Stimulated activated CD4-positive, alpha-beta T cell treated with anti-CD3 and anti-CD28 coated beads, Interleukin-1b, Interleukin-23, amount 100 ng/mL, for 24 hours (primary cell): ENCODE measurements at places on chromosomes 6 and 20.

DNA sequence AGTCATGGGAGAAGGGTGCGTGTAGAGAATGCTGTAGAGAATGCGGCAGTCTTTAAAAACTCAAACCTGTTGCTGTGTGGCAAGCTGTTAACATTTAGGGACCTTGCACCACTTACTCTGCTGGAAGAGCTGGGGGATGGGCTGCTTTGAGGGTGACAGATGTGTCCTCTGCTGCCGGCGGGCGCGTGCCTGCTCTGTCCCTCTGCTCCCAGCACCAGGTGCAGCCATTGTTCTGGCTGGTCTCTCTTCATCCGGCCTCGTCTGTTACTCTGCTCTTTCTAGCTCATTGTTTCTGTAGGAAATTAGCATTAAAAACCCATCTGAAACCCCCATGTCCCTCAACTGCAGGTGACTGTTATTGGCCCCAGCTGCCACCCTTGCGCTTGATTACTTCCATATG lies 78.5 kb downstream of the CBFA2T2 start:
- DNase-seq: no peak

DNA sequence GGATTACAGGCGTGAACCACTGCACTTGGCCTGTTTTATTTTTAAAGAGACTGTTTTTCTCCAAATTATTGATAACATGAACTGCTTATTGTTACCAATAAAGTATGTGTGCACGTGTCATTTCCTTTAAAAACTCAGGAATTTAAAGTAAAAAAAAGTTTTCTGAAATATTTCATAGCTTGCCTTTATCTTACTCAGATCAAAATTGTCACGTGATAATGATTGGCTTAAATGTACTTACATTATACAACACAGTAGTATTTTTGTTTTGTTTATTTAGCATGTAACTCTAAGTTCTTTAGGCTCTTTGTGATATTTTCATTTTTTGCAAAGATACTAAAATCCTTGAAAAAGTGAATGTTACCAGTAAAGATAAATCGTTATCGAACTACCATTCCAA lies 174.1 kb downstream of the ZFAND3 start:
- no peak for DNase-seq

DNA sequence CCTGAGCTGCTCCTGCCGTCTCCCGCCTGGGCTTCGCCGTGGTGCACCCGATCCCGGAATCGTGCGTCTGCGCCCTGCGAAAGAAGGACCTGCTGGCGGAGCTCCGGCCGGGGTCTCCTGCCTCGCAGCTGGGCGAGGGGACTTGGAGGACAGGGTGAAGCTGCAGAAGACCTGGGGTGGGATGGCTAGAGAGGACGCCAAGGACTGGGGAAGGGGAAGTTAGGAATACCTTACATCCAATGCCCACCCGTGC lies 150.2 kb downstream of the PRL start:
- no peak for DNase-seq

- DNase-seq: no peak
These were observed 18.5 kb downstream of the RAE1 start for GRCh38 chr20:57369596-57369995.

DNA sequence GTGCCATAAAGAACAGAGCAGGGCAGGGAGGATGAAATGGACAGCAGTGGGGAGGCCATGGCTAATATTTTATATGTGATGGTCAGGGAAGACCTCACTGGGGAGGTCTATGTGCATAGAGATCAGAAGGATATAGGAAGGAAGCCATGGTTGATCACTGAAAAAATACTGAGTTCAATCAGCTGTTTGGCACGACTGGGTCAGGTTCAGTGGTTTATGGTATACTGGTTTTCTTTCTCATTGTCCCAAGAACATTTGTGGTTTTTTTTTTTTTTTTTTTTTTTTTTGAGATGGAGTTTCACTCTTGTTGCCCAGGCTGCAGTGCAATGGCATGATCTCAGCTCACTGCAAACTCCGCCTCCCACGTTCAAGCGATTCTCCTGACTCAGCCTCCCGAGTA lies 78.3 kb upstream of the TIAM2 start:
- no peak for DNase-seq
